ENCODE measurements at places on chromosomes 11 and 22. TPM values are rescaled to one million over a fixed set of nuclear protein-coding genes. Genes with fewer than 3 reads are reported as not detected.

The PDE2A gene
- total RNA-seq, result 3.8 TPM

The DSCAML1 gene
- total RNA-seq, result not detected

The KDM4E gene
- not detected for total RNA-seq

The CHKA gene
- total RNA-seq, result 8.1 TPM

The C11orf16 gene
- not detected for total RNA-seq

The GDPD5 gene
- 0.21 TPM for total RNA-seq

The OR51B4 gene
- not detected for total RNA-seq

The LARGE1 gene
- total RNA-seq, result 4.3 TPM

The KCNE3 gene
- total RNA-seq, result not detected

The PRSS23 gene
- 104 TPM for total RNA-seq

The HSCB gene
- 13.0 TPM for total RNA-seq

The MMP11 gene
- 3.4 TPM for total RNA-seq

The NFAM1 gene
- total RNA-seq, result under 0.01 TPM

The HEPN1 gene
- total RNA-seq, result not detected

The KRTAP5-9 gene
- total RNA-seq, result not detected

The OR8G5 gene
- not detected for total RNA-seq

The DRD4 gene
- total RNA-seq, result not detected

The NAV2 gene
- 5.5 TPM for total RNA-seq

The MPPED2 gene
- not detected for total RNA-seq

The UCP3 gene
- not detected for total RNA-seq

The TMPRSS6 gene
- total RNA-seq, result not detected

The HIRA gene
- 16.1 TPM for total RNA-seq

The HDHD5 gene
- total RNA-seq, result 56.5 TPM

The SHISA8 gene
- not detected for total RNA-seq

The KCNJ11 gene
- 0.24 TPM for total RNA-seq

The IL17REL gene
- total RNA-seq, result not detected

The UPK3A gene
- total RNA-seq, result not detected

The ART5 gene
- total RNA-seq, result not detected

The CECR2 gene
- under 0.01 TPM for total RNA-seq

The SMIM35 gene
- not detected for total RNA-seq

The SCARF2 gene
- total RNA-seq, result 0.43 TPM

The MRGPRX3 gene
- 2.4 TPM for total RNA-seq

The GRM5 gene
- total RNA-seq, result not detected

The APOA5 gene
- total RNA-seq, result not detected

The SMTNL1 gene
- total RNA-seq, result not detected

The P4HA3 gene
- not detected for total RNA-seq

The NCF4 gene
- total RNA-seq, result not detected

The TTC38 gene
- 11.7 TPM for total RNA-seq

The MPZL3 gene
- total RNA-seq, result 34.3 TPM

The OR52E2 gene
- not detected for total RNA-seq

The CASP5 gene
- total RNA-seq, result 1.1 TPM

The DKK3 gene
- total RNA-seq, result 285 TPM

The CSKMT gene
- 26.0 TPM for total RNA-seq

The ARHGAP32 gene
- total RNA-seq, result 30.4 TPM

The SIPA1 gene
- total RNA-seq, result 20.2 TPM

The CNIH2 gene
- total RNA-seq, result not detected

The FGF4 gene
- not detected for total RNA-seq

The KRTAP5-8 gene
- 0.24 TPM for total RNA-seq

The TRIM6 gene
- 3.1 TPM for total RNA-seq

The HMOX1 gene
- 1.7 TPM for total RNA-seq

The MUC2 gene
- total RNA-seq, result not detected

The OMP gene
- total RNA-seq, result not detected

The NEFH gene
- 0.72 TPM for total RNA-seq

The MS4A3 gene
- not detected for total RNA-seq

The CDC42EP2 gene
- 2.6 TPM for total RNA-seq
